ENCODE measurements at places on chromosomes 13 and 19.

GRCh38 chr19:43316591-43317319 lies 36.7 kb upstream of the CD177 start:
- peak; percentile 25 for DNase-seq

DNA sequence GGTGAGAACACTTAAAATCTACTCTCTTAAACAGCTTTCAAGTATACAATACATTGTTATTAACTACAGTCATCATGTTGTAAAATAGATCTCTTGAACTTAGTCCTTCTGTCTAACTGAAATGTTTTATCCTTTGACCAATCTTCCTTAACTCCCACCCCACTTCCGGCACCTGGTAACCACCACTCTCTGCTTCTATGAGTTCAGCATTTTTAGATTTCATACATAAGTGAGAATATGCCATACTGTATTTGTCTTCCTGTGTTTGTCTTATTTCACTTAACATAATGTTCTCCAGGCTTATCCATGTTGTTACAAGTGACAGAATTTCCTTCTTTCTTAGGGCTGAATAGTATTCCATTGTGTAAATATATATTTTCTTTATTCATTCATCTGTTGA lies 144.1 kb upstream of the TRPC4 start:
- no peak for DNase-seq

GRCh38 chr19:44752816-44753625 lies 4.5 kb downstream of the BCL3 start:
- peak; percentile 93 for DNase-seq

DNA sequence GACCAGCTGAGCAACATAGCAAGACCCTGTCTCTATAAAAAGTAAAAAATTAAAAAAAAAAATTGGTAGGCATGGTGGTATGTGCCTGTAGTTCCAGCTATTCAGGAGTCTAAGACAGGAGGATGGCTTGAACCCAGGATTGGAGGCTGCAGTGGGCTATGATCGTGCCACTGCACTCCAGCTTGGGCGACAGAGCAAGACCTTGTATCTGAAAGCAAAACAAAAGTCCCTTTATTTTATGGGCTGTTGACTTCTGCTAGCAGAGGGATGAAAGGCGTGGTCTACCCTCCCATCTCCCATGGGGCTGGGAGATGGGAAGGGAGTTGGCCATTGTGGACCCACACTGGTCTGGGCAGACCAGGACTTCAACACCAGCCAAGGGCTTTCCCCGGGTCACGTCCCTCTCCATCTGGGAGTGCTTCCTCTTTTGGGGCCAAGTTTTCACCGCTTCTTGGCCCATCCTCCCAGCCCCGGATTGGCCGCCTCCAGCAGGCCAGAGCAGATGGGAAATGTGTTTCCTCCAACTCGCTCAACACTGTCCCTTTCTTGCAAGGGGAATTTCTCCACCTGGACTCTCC lies 2.2 kb upstream of the TNFSF9 start:
- DNase-seq, result no peak

DNA sequence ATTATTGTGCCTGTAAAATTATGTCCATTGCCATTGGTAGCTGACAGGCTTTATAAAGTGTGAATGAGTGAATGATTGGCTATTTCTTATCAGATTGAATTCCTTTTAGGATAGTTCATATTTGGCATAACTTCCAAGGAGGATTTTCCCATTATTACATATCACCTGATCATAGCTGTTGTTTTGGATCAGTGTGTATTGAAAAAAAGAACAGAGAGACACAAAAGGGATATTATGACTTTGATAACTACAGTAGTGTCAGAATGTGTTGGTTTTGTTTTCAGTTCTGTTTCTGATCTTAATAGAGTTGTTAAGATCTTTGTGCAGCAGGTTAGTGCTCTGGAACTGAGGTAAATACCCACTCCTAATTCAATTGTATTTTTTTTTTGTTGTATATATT lies 103.8 kb downstream of the LRCH1 start:
- no peak for DNase-seq

- no peak for DNase-seq
These were observed 123.3 kb downstream of the VWA8 start for GRCh38 chr13:41837629-41838028.

GRCh38 chr13:112270951-112271350 lies 105.2 kb upstream of the SPACA7 start:
- no peak for DNase-seq

- DNase-seq, result no peak
These were observed 4.3 kb downstream of the HPN start for GRCh38 chr19:35045667-35046300.

- no peak for DNase-seq
These were observed 17.0 kb downstream of the VSTM2B start for GRCh38 chr19:29542776-29543175.

DNA sequence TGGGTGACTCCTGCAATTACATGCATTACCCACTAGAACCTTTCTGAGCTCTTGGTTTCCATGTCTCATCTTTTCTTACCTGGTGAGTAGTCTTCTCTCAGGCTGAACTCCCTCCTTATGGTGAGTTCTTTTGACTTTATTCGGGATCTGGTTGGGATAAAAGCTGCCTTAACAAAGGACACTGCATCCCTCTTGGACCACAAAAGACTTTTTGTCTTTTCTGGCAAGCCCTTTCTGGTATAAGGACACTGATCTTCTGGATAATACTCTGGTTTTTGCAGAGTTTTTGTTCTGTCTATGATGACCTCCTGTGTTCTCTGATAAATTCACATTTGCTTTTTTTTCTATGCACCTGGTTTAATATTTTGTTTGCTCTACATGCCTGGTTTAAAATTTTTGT lies 66.7 kb downstream of the SLITRK1 start:
- no peak for DNase-seq
